Thoracic aorta (tissue), 2 donors: ENCODE measurements at places on chromosomes 13 and 19.

DNA sequence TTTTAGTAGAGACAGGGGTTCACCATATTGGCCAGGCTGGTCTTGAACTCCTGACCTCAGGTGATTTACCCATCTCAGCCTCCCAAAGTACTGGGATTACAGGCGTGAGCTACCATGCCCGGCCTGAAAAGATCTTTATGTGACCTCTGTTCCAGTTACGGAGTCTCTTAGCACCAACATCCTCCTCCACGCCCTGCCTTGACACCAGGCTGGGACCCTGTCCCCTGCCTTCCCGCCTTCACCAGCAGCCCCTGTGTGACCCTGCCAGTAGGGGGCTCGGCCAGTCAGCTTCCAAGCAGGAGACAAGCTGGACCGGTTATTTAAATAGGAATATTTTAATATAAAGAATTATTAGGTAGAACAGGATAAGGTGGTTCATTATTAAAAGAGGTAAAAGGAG lies 54.2 kb downstream of the GPR12 start:
- DNase-seq, result no peak

- no peak for DNase-seq
These were observed 63.3 kb downstream of the DCLK1 start for GRCh38 chr13:36067746-36068381.

- no peak for DNase-seq
These were observed 854 bp downstream of the RNASEH2B start for GRCh38 chr13:50910485-50910805.

GRCh38 chr19:7894612-7895309 lies 6.5 kb downstream of the LRRC8E start:
- DNase-seq, result no peak

DNA sequence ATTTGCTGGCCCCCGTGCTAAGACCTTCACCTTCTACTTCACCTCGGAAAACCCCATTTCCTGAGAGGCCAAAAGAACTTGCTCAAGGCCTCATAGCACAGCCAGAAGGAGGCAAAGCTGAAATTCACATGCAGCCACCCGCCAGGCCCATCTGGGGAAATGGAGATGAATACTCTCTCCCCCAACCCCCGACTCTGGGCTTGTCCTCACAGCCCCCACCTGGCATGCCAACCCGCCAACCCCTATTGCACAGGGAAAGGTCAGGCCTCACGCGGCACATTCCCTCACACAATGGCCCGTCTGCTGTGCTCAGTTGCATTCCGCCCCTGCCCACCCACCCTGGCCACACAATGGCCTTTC lies 3.2 kb downstream of the PRX start:
- DNase-seq, result no peak

DNA sequence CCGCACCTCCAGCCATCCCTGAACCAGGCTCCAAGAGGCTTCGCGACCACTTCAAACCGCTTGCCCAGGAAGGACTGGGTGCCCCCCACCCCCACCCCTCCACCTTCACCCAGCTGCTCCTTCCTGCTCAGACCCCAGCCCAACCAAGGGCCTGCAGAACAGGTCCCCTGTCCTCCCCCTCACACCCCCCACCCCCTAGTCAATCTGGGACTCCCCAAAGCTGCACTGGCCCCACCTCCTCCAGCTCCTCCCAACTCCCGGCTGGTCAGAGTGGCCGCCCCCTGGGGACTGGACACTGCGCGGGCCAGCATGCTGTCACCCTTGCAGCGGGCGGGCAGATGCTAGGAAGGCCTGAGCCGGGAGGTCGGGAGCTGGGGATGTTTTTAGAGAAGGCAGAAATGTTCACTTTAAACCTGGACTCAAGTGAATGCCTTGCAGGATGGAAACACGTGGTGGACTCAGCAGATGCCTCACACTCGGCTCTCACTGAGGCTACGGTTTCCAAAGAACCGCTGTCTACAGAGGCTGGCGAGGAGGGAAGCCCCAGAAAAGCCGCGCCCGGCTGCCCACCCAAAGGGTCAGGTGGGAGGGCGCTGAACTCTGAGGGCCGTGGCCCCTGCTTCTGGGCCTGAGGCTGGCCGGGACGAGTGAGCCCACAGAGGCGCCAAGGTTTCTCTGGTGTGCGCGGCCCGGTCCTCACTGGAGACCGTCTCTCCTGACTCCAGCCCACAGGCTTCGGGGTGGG lies 8.0 kb downstream of the RPL36 start:
- DNase-seq, result no peak

GRCh38 chr13:110109910-110110309 lies 197.0 kb downstream of the COL4A1 start:
- peak; percentile 38 for DNase-seq

- DNase-seq, result no peak
These were observed 16.7 kb upstream of the CCDC124 start for GRCh38 chr19:17915940-17916593.

- no peak for DNase-seq
These were observed 474.9 kb upstream of the MIR17HG start for GRCh38 chr13:90872491-90873025.

- DNase-seq, result no peak
These were observed 299.1 kb upstream of the TSHZ3 start for GRCh38 chr19:31648347-31648746.

GRCh38 chr13:28041501-28041900 lies 53.0 kb upstream of the URAD start:
- DNase-seq, result no peak

DNA sequence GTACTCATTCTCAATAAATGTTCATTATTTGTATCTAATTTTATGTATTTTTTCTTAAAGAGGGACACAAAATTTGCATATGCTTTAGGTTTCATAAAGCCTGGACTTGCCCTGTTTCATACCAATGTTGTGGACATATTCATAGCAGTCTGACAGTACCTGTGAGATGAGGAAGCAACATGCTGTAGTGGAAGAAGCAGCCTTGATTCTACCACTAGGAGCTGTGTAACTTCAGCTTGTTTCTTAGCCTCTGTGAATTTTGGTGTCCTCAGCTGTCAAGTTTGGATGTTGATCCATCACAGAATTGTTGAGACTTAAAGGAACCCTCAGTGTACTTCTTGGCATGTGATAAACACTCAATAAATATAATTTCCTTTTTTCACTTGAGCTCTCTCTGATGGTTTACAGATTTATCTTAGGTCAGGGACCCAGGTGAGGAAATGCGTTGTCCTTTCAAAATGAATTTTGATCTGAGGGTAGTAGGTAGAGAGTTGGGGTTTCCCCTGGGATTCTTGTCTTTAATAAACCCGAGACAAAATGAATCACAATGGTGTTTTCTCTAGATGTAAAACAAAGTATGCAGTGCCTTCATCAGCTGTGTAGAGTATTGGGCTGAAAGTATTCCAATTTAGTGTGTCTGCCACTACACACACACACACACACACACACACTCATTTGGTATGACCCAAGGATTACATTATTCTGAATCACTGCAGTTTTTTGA lies 152.1 kb downstream of the KCNRG start:
- DNase-seq, result no peak

DNA sequence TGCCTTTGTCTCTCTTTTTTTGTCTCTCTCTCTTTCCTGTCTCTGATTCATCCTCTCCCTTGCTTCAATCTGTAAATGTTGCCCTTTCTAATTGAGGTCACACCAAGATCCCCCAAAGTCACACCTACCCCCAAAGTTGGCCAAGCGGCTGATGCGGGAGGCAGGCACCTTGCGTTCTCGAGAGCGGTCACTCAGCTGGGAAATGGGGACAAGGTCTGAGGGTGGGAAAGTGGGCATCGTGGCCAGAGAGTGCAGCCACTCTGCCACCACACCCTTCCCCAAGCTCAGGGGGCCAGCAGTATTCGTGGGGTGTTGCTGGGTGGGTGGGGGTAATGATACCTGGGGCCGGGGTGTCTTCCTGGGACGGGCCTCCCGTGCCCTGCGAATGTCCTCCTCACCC lies 2.7 kb downstream of the COQ8B start:
- no peak for DNase-seq

- DNase-seq, result no peak
These were observed 481 bp downstream of the ALOX5AP start for GRCh38 chr13:30735872-30736175.

DNA sequence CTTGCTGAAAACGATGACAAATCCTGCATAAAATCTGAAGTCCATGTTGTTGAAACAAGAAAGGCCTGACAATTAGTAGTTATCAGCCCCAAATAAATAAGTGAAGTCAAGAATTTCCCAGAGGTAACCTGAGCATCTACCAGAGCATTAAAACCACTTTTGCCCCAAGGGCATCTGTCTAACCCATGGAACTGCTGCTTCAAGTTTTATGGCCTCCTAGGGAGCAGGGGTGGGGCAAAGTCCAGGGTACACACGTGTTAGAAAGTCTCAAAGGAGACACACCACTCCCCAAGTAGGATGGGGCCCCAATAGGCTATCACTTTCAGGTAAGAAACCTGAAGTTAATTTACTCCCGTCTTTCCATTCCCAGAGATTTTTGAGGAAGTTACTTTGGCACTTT lies 81.1 kb downstream of the CACNA1A start:
- no peak for DNase-seq

DNA sequence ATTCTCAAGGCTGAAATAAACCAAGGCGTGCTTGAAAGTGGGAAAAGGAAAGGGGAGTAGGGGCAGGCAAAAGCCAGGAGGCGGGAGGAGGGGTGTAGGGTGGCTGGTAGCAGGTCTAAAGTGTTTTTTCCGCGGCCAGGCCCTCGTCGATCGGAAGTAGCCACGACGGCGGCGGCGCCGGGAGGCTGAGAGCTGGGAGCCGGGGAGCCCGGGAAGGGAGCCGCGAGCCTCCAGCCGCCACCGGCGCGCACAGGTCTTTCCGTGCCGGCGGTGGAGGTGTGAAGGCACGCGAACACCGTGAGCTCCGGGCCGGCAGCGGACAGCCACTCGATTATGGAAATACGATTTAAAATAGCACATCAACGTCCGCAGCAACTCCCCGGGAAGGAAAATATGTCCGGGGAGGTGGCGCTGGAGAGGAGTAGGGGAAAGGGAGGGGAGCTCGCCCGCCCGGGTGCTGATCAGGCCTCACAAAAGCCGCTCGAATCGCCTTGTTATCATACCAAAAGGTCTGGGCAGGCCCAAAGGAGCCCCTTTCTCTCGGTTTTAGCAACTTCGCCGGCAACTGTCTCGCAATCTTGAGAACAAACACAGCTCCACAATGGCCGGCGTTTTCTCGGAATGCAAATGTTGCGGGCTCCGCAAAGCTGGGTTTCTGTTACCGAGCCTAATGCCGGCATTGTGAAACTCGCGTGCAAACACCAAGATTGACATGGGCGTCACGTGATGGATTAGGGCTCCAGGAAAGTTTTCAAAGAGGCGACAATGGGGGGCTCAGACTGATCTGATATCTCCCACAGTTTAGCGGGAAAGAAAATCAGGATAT lies 2.9 kb upstream of the PCDH8 start:
- DNase-seq, result no peak

DNA sequence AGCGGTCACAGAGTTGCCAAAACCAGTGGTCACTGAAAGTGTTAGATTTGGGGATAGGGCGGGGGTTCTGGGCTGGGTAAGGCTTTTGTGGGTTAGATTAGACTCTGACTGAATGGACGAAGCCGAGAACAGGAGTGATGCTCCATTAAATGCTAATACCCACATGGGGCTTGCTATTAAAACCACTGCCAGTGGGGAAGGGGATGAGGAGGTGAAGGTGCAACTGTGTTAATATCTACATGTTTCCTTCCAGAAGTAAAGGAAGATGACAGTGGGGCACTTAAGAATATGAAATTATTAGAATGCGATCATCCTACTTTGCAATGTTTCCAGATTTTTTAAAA lies 573 bp upstream of the ZNF614 start:
- DNase-seq, result no peak

GRCh38 chr13:55566334-55566733 lies 1574.4 kb upstream of the PRR20A start:
- no peak for DNase-seq

GRCh38 chr13:20475927-20476691 lies 49.5 kb downstream of the CRYL1 start:
- DNase-seq, result no peak

GRCh38 chr13:27354379-27354778 lies 70.0 kb upstream of the GTF3A start:
- no peak for DNase-seq

- DNase-seq, result no peak
These were observed 4.0 kb downstream of the TCF3 start for GRCh38 chr19:1648459-1648849.

DNA sequence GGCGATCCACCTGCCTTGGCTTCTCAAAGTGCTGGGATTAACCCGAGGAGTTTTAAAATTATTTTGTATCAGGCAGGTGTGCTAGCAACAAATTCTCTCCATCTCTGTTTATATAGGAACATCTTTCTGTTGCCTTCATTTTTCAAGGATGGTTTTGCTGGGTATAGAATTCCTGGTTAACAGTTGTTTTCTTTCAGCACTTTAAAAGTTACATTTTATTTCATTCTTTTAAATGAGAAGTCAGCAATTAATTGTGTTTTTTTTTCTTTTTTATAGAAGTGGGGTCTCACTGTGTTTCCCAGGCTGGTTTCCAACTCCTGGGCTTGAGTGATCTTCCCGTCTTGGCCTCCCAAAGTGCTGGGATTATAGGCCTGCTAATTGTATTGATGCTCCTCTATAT lies 44.0 kb downstream of the DPF1 start:
- no peak for DNase-seq

GRCh38 chr19:3025549-3025886 lies 3.6 kb downstream of the TLE2 start:
- no peak for DNase-seq

- no peak for DNase-seq
These were observed 18.7 kb upstream of the ZNF888 start for GRCh38 chr19:52941941-52942385.

- no peak for DNase-seq
These were observed 74.5 kb upstream of the ANKRD10 start for GRCh38 chr13:110989331-110989730.

DNA sequence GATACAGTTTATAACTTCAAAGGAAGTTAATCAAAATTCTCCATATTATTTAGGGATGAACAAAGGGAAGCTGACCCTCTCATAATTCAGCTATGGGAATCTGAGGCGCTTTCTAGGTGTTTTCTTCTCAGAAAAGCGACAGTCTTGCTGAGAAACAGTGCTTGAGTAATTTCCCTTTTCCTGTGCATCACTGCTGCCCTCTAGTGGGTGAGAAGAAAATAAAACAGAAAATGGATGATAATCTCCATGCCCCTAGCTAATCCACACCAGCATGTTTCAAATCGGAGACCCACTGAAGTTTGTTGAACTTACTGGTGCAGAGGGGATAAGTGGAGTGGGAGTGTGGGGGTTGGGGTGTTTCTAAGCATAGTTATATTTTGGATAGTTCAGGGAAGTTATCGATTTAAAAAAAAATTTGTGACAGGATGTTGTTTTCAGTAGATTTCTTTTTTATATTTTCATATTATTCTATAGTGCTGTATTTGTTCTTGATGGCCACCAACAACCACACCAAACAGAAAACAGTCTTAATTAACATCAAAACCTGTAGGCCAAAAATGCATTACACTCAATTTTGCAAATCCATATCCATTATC lies 21.4 kb downstream of the LCP1 start:
- no peak for DNase-seq

DNA sequence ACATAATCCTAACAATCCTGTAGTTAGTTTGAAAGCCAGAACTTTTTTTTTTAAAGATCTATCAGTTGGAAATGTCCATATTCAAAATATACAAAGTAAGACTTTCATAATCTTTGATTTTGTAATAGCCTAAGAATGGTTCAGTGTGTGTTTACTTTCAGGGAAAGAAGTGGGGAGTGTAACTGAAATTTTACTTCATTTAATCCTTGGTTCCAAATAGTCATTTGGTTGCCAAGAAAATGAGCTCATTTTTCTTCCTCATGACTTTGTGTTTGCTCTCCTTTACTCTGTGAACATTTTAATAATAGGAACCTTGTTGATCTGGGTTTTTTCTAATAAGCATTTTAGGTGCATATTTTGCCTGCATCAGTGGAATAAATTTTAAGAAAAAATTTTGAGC lies 278.8 kb downstream of the SLITRK6 start:
- no peak for DNase-seq
